Posterior vena cava (tissue), 2 donors: ENCODE measurements at places on chromosomes 5 and 9. TPM values are rescaled to one million over a fixed set of nuclear protein-coding genes. Genes with fewer than 3 reads are reported as not detected.

NR2F1-AS1 gene
- 25.6 TPM for total RNA-seq

IFNA21 gene
- total RNA-seq: not detected

OGN gene
- 64.0 TPM for total RNA-seq

TAF1L gene
- not detected for total RNA-seq

- no peak for DNase-seq
Observed at GRCh38 chr9:3746296-3747275, 220.8 kb upstream of the RFX3 start.

GRCh38 chr5:153081385-153081784 is 409.1 kb upstream of the GRIA1 start:
- no peak for DNase-seq

DNA sequence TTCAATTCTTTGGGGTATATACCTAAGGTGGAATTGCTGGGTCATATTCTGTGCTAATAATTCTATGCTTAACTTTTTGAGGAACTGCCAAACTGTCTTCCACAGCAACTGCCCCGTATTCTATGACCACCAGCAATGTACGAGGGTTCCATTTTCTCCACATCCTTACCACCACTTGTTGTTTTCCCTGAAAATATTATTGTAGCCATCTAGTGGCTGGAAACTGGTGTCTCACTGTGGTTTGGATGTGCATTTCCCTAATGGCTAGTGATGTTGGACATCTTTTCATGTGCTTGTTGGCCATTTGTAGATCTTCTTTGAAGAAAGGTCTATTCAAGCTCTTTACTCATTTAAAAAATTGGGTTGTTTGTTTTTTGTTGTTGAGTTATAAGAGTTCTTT is 30.7 kb downstream of the MSX2 start:
- no peak for DNase-seq

GRCh38 chr5:143086908-143087637 is 316.4 kb downstream of the NR3C1 start:
- no peak for DNase-seq

DNA sequence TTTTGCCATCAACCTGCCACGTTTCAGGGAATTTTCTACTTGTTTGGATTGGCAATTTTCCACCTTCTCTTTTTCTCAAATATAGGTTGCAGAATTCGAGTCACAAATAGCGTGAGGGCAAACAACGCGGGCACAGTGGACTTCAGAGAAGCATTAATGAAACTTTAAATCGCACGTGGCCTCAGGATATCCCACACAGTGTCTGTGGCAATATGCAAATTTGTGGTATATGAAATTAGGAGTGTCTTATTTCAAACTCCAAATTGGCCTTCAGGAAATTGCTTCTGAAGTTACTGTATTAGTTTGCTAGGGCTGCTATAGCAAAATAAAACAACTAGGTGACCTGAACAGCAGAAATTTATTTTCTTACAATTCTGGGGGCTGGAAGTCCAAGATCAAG is 91.2 kb downstream of the MTRR start:
- no peak for DNase-seq

DNA sequence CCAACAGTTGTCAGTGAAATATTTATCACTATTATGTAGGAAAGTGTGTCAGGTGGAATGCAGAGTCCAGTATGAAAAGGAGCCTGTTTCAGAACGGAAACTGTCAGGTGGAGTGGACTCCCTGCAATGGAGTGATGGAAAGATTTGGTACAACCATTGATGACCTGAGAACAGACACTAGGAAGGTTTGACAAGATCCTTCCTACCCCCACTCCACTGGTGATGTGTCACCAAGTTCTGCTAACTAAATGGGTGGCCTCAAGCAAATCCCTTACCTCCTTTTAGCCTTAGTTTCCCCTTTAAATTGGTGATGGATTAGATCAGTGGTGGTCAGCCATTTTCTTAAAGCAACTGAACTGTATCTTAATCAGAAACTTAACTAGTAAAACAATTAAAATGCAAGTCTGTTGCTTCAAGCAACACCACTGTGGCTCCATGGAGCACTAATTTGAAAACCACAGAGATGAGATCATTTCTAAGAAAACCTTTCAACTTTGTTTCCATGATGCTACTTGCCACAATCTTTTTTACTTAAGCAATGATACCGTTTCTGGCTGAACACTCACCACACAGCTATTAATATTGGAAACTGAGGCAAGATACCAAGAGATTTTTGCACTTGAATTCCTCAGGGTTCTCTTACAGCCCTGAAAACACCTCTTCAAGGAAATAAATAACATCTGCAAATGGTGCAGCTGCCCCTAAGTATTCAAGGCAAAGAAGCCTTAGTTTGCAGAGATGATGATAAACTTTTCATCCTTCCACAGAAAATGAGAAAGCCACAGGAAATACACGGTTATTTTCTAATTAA is 140.6 kb downstream of the ERCC6L2 start:
- no peak for DNase-seq

GRCh38 chr9:93132946-93133680 is 938 bp downstream of the NINJ1 start:
- DNase-seq: peak; percentile 83

DNA sequence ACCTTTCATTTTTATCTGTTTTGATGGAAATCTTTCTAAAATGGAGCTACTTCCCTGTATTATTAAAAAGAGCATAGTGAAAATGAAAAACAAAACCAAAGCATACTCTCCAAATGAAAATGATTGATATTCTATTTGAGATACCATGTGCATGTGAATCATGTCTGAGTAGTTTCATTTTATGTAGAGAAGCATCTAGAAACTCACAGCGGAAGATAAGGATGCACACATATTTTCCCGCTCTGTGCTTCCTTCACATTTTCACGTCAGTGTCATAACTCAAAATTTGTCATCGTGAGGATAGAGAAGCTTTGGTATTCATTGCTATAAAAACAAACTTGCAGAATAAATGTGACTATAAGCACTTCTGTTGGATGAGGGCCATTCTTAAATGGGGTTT is 34.0 kb upstream of the CLINT1 start:
- DNase-seq: no peak

GRCh38 chr9:93532141-93532540 is 44.2 kb upstream of the PHF2 start:
- DNase-seq: no peak

DNA sequence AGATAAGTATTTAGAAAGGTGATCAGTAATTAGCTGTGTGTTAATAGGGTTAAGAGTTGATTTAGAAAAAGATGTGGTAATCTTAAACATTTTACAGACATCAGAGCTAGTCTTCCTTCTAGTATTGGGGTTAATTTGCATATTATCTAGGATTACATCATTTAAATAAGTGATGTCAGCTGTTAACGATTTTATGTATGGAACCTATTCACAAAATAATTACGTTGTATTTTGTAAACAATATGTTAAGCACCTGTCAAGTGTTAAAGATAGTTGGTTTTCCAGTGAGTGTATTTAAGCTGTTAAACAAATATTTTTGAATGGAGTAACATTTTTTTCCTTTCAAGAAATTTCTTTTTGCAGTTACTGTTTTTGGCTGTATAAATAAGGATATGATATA is 2.2 kb downstream of the DCP2 start:
- DNase-seq: no peak

GRCh38 chr5:162990856-162991497 is 446.4 kb upstream of the CCNG1 start:
- no peak for DNase-seq

- no peak for DNase-seq
Observed at GRCh38 chr9:120531683-120532300, 48.2 kb downstream of the CDK5RAP2 start.

DNA sequence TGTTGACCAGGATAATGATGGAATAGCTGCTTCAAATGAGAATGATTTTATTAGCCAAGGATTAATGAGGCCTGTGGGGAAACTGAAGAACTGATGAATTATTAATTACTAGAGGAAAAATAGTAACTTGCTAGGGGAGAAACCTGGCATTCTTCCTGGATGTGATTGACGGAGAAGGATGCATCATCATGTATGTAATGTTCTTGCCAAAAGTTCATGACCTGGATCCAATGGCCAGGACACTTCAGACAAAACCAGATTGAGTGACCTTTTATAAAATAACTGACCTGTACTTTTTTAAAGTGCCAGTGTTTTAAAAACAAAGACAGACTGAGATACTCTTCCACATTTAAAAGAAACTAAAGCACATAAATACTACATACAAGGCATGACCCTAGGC is 23.7 kb downstream of the KIAA1191 start:
- no peak for DNase-seq
